ENCODE measurements at places on chromosomes 13 and 19. TPM values are rescaled to one million over a fixed set of nuclear protein-coding genes. Genes with fewer than 3 reads are reported as not detected.

The PVR gene
- total RNA-seq: 14.8 TPM

The PKN1 gene
- 117 TPM for total RNA-seq

DNA sequence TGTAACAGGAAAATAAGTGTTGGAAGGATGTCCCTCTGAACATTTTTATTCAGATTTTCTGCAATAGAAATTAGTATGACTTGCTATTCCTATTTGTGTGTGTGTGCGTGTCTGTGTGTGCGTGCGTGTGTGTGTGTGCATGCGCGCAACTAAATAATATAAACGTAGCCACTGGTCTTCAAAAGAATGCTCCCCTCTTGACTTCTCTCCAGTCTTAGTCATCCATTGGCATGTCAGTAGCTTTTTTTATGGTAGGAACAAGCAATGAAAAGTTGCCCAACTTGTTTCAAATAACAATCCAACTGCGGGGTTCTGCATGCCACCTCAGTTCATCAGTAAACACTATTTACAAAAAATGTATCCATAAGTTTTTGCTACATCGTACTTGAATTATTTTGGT, 249.6 kb downstream of the GPC6 start:
- H3K36me3 ChIP-seq: peaks cover 5% of the 10 kb centered on the region
- no peak overlapping the region for H3K27ac ChIP-seq
- no peak for DNase-seq
- H3K4me3 ChIP-seq: no peak overlapping the region
- no peaks in the 10 kb centered on the region for H3K4me1 ChIP-seq

DNA sequence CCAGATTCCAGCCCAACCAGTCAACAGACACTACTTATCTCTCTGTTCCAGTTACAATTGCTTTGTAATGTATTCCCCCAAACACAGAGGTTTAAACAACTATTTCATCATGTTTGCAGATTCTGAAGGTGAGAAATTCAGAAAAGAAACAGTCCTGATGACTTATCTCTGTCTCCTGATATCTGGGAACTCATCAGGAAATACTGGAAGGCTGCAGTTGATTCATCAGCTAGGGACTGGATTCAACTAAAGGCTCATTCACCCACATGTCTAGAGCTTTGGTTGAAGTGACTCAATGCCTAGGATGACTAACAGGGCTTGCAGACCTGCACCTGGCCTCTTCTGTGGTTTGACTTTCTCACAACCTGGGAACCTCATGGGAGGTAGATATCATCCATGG, 56.6 kb upstream of the GPC6 start:
- H3K4me3 ChIP-seq: no peak overlapping the region
- H3K4me1 ChIP-seq: no peaks in the 10 kb centered on the region
- no peak overlapping the region for H3K27ac ChIP-seq

- H3K4me1 ChIP-seq: peaks cover 4% of the 10 kb centered on the region
- no peak overlapping the region for H3K4me3 ChIP-seq
- H3K27ac ChIP-seq: no peak overlapping the region
- no peaks in the 10 kb centered on the region for H3K36me3 ChIP-seq
These were observed 64.5 kb upstream of the SLC10A2 start for GRCh38 chr13:103130681-103131210.

DNA sequence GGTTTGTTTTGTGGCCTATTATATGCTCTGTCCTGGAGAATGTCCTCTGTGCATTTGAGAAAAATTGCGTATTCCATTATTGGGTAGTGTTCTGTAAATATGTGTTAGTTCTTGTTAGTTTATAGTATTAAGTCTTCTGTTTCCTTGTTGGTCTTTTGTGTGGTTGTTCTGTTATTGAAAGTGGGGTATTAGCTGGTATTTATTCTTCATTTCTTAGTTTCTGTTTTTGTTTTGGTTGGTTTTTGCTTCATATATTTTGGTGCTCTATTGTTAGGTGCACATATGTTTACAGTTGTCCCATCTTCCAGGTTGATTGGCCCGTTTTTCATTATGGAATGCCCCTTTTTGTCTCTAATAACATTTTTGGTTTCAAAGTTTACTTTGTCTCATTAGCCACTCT, 77.3 kb downstream of the DNAJC15 start:
- H3K27me3 ChIP-seq: no peaks in the 10 kb centered on the region
- peaks cover 11% of the 10 kb centered on the region for H3K36me3 ChIP-seq
- DNase-seq: no peak
- H3K4me1 ChIP-seq: no peaks in the 10 kb centered on the region
- no peak overlapping the region for H3K4me3 ChIP-seq

DNA sequence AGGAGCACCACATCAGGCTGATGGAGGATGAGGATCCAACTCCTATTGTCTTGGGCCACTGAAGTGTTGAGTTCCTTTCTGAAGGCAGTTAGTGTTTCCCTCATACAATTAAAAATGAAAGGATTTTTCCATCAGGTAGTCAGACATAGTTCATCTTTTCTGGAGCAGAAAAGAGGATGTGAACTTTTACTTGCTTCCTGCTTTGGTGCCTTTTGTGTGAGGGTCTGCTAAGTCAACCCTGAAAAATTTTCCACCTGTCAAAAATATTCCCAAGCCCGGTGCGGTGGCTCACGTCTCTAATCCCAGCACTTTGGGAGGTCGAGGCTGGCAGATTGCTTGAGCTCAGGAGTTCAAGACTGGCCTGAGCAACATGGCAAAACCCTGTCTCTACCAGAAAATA, 43.9 kb downstream of the RGCC start:
- no peaks in the 10 kb centered on the region for H3K36me3 ChIP-seq
- DNase-seq: no peak
- H3K27ac ChIP-seq: no peak overlapping the region
- H3K27me3 ChIP-seq: no peaks in the 10 kb centered on the region

DNA sequence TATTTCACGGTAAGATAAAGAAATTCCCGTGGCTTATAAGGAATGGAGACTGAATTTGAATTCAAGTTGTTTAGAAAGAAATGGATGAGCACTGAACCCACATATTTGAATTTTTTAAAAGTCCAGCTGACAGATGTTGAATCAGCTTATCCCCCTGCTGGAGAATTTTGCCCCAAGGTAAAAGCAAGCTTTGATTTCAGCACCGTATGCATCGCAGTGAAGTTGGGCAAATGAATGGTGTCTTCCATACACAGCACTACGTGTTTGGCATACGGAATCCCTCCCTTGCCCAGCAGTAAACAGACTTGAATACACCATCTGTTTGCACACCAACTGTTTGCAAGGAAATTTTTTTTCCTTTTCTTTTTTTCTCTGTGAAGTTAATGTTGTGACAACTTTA, 77.5 kb upstream of the PEG3 start:
- no peaks in the 10 kb centered on the region for H3K36me3 ChIP-seq
- no peak overlapping the region for H3K4me3 ChIP-seq
- no peaks in the 10 kb centered on the region for H3K4me1 ChIP-seq
- H3K27me3 ChIP-seq: peaks cover 2% of the 10 kb centered on the region
- no peak overlapping the region for H3K27ac ChIP-seq

- H3K36me3 ChIP-seq: no peaks in the 10 kb centered on the region
- no peaks in the 10 kb centered on the region for H3K4me1 ChIP-seq
- no peak for DNase-seq
- H3K4me3 ChIP-seq: no peak overlapping the region
- H3K27me3 ChIP-seq: no peaks in the 10 kb centered on the region
These were observed 18.8 kb downstream of the TMEM143 start for GRCh38 chr19:48344892-48345291.

- no peak overlapping the region for H3K4me3 ChIP-seq
- no peaks in the 10 kb centered on the region for H3K36me3 ChIP-seq
- no peak overlapping the region for H3K27ac ChIP-seq
- H3K4me1 ChIP-seq: no peaks in the 10 kb centered on the region
- H3K27me3 ChIP-seq: peaks cover 3% of the 10 kb centered on the region
These were observed 5.7 kb upstream of the CEACAM18 start for GRCh38 chr19:51472607-51473006.

- no peak overlapping the region for H3K4me3 ChIP-seq
- peaks cover 3% of the 10 kb centered on the region for H3K4me1 ChIP-seq
- peaks cover 2% of the 10 kb centered on the region for H3K27me3 ChIP-seq
- H3K36me3 ChIP-seq: no peaks in the 10 kb centered on the region
- DNase-seq: no peak
- no peak overlapping the region for H3K27ac ChIP-seq
These were observed 612.6 kb downstream of the DACH1 start for GRCh38 chr13:71254384-71254783.

DNA sequence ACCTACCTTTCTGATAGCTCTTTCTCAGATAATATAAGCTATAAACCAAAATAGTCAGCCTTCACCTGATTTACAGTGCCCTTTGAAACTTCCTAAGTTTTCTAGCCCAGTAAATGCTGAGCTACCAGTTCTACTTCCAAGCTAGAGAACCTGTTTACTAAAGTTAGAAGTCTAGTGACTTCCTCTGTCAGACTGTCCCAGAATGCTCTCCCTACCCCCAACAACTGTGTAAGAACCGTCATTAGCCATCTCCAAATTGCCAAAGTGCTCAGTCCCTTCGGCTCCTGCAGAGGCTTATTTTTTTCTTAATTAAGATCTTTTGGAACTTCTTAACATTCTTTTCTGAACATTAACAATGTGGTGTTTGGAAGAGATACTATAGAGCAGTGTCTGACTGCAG, 3.2 kb upstream of the ABCC4 start:
- no peak overlapping the region for H3K4me3 ChIP-seq
- H3K36me3 ChIP-seq: peaks cover 3% of the 10 kb centered on the region
- no peaks in the 10 kb centered on the region for H3K4me1 ChIP-seq
- H3K27me3 ChIP-seq: peaks cover 11% of the 10 kb centered on the region
- no peak overlapping the region for H3K27ac ChIP-seq

GRCh38 chr13:47672245-47673008, 328.6 kb downstream of the SUCLA2 start:
- no peaks in the 10 kb centered on the region for H3K4me1 ChIP-seq
- no peak overlapping the region for H3K4me3 ChIP-seq
- no peaks in the 10 kb centered on the region for H3K27me3 ChIP-seq
- H3K27ac ChIP-seq: no peak overlapping the region

- no peak overlapping the region for H3K27ac ChIP-seq
- peaks cover 12% of the 10 kb centered on the region for H3K36me3 ChIP-seq
- H3K27me3 ChIP-seq: no peaks in the 10 kb centered on the region
- no peak overlapping the region for H3K4me3 ChIP-seq
These were observed 27.4 kb downstream of the FPR3 start for GRCh38 chr19:51822325-51822724.

DNA sequence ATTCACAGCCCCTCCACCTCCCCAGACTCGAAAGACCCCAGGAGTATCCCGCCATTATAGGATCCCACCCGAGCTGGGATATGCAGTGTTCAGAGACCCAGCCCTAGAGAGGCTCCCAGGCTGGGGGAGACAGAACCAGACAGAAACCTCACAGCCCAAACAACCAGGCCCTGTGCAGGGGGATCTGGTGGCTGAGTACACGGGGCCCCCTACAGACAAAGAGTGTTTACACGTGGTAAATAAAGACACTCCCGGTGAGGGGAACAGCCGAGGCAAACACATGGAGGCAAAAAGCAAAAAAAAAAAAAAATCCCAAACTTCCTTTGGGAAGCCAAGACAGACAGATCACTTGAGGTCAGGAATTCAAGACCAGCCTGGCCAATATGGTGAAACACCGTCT, 25.1 kb downstream of the TINCR start:
- no peak overlapping the region for H3K27ac ChIP-seq
- H3K27me3 ChIP-seq: peaks cover 1% of the 10 kb centered on the region
- H3K36me3 ChIP-seq: no peaks in the 10 kb centered on the region
- H3K4me1 ChIP-seq: peaks cover 5% of the 10 kb centered on the region

GRCh38 chr13:69580255-69580654, 527.4 kb upstream of the ATXN8OS start:
- no peak overlapping the region for H3K27ac ChIP-seq
- no peak overlapping the region for H3K4me3 ChIP-seq
- H3K27me3 ChIP-seq: no peaks in the 10 kb centered on the region
- DNase-seq: no peak
- no peaks in the 10 kb centered on the region for H3K36me3 ChIP-seq

The CEACAM21 gene
- not detected for total RNA-seq

DNA sequence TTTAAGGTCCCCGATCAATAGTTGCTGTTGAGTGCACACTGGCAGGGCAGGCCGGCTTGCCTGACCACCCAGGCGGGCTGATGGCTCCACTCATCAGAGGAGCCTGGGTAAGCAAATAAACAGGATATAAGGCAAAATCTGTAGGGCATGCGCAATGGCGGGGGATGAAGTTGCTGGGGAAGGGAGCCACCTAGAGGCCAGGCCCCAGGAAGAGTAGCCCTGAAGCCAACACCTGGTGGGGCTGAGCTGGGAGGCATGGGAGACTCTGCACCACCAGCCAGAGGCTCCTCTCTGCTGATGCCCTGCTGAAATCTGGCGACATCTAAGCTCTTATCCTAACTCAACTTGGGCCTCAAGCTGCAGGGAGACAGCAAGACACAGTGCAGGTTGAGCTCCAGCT, 324.3 kb downstream of the ZNF536 start:
- no peak overlapping the region for H3K27ac ChIP-seq
- H3K36me3 ChIP-seq: no peaks in the 10 kb centered on the region
- H3K27me3 ChIP-seq: peaks cover 2% of the 10 kb centered on the region

GRCh38 chr19:4700693-4700970, 23.0 kb downstream of the DPP9 start:
- H3K27me3 ChIP-seq: peaks cover 4% of the 10 kb centered on the region
- peaks cover 6% of the 10 kb centered on the region for H3K4me1 ChIP-seq
- no peaks in the 10 kb centered on the region for H3K36me3 ChIP-seq
- H3K27ac ChIP-seq: no peak overlapping the region
- DNase-seq: no peak
- no peak overlapping the region for H3K4me3 ChIP-seq

The WDR88 gene
- not detected for total RNA-seq

DNA sequence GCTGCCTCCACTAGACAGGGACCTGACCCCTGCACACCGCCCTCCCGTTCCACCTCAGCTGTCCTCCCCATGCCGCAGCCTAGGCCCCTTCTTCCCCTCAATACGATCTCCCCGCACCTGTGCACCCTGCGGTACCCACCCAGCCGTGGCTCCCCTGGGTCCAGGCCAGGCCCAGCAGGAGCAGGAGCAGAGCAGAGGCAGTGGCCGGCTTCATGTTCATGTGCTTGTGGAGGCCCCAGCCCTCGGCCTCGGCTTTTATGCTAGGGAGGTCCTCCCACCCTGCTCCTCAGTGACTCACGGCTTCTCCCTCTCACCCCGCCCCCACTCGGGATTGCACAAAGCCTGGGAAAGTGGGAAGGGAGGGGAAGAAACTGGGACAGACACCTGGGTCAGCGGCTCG, 11.4 kb upstream of the KRTDAP start:
- H3K27me3 ChIP-seq: peaks cover 3% of the 10 kb centered on the region
- no peaks in the 10 kb centered on the region for H3K4me1 ChIP-seq
- H3K36me3 ChIP-seq: no peaks in the 10 kb centered on the region
- no peak overlapping the region for H3K27ac ChIP-seq
- DNase-seq: no peak

The GRIN3B gene
- total RNA-seq: 0.93 TPM

The HSPB6 gene
- total RNA-seq: 0.49 TPM

DNA sequence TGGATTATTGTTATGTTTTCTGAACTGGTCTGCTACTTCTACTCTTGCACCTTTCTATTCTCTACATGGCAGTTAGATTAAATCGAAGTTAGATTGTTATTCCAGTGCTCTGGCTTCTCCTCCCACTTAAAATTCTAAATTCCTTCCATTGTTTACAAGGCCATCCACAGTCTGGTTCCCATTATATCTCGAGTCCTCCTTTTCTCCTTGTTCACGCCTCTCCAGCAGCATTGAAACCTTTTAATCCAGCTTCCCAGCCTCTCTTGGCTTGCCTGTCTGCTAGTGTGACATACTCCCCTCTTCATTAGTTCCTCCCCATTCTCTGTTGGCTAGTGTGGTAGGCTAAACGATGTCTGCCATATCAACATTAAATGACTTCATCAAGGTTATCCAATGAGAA, 54.5 kb downstream of the DNAJC15 start:
- H3K4me3 ChIP-seq: no peak overlapping the region
- peaks cover 14% of the 10 kb centered on the region for H3K4me1 ChIP-seq
- DNase-seq: no peak
- peaks cover 12% of the 10 kb centered on the region for H3K36me3 ChIP-seq

The GNG7 gene
- 8.0 TPM for total RNA-seq

The CERS1 gene
- total RNA-seq: 15.3 TPM

The PSG2 gene
- not detected for total RNA-seq

- no peaks in the 10 kb centered on the region for H3K27me3 ChIP-seq
- H3K36me3 ChIP-seq: peaks cover 5% of the 10 kb centered on the region
- H3K27ac ChIP-seq: no peak overlapping the region
These were observed 318.3 kb downstream of the IRS2 start for GRCh38 chr13:109468123-109468522.

All from glutamatergic neuron (in vitro differentiated cells).